COR-L47 (cell line): ENCODE measurements at places on chromosomes 6 and 20.

- DNase-seq: peak; percentile 24
These were observed 118.1 kb downstream of the VEGFA start for GRCh38 chr6:43887906-43888683.

DNA sequence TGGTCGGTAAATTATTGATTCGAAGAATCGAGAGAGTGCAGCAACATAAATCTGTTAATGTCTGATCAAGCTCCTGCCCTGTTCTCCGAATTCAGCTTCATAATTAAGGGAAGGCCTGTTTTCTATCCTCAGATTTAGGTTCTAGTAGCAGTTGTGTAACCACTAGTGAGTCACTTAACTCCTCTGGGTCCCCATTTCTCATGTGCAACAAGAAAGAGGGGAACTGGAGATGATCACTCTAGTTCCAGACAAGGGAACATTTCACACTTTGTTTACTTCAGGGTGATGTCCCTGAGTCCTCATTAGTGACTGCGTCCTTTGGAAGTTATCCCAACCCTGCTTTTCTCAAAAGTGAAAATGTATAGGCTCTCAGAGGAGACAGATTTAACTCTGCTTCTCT, 68.1 kb upstream of the RNF146 start:
- DNase-seq: no peak

DNA sequence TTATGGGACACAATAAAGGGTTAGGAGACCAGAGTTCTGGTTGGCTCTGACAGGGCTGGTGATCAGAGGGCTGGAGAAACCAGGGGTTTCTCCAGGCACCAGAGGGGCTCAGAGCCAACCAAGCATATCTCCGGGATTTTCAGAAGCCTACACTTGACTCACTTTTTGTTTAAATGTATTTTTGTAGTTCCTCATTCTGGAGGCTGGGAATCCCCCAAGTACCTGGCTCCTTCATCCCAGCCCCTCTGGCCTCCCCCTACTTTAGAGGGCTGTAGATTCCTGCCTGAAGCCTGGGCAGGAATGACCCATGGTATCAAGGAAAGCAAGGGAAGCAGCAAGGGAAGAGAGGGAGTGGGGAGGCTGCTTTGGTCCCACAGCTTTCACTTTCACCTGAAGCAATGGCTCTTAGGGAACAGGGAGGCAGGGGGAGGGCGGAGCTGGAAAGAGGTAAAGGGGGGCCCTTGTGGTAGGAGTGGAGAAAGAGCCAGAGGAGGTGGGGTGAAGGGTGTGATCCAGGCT, 973 bp downstream of the CD40 start:
- DNase-seq: no peak

GRCh38 chr20:9179193-9179802, 110.4 kb downstream of the PLCB4 start:
- DNase-seq: no peak

GRCh38 chr6:81708113-81708699, 44.3 kb downstream of the TENT5A start:
- no peak for DNase-seq

GRCh38 chr20:50009521-50010454, 27.0 kb downstream of the SNAI1 start:
- DNase-seq: no peak

DNA sequence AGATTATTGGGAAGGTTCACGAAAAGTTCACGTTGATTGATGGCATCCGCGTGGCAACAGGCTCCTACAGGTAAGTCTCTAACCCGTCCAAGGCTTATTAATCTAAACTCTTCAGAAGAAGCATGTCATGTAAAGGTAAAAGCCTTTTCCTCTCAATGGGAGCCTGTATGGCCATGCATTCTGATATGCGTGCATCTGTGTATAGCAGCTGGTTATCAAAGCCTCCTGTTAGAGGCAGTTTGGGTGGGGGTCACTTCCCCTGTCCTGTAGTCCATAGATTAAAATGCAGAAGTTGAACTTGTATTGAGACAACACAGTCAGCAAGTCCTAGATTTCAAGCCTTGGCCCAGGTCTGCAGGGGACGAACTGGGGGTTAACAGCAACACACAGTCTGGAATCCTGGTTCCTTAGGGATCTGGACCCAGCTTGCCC, 14.2 kb upstream of the DHX35 start:
- DNase-seq: no peak

- no peak for DNase-seq
These were observed 15.5 kb downstream of the PPIL6 start for GRCh38 chr6:109424946-109425345.

- DNase-seq: no peak
These were observed 432.7 kb upstream of the ARID1B start for GRCh38 chr6:156344491-156344890.

DNA sequence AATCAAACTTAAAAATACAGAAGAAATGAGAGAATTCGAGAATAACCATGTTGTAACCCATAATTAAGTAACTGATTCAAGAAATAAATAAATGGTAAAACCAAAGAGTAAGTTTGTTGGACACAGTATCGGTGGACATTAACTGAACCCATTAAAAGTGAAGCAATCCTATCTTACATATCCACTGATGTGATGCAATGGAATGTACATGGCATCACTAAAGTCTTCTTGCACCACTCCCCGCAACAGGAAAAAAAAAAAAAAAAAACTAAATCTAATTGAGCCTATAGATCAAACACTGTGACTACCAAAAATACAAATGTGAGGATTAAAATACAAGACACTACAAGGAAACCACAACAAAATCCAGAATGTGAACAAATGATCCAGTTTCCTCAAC, 7.9 kb downstream of the SNX14 start:
- DNase-seq: no peak

DNA sequence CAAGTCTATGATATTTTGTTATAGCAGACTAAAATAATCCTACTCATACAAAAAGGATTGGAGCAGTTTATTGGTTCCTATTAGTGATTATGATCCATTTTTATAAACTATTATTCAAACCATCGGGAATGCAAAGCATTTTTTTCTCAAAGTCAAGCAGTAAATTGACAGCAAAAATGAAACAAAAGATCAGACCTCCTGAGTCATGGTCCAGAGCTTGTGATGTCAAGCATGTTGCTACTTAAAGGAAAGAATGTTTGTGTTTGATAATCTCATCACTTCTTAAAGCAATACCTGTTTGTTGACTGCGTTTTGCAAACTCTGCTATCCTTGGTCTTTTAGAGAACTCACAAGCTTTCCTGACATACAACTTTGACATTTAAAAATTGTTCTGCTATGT, 204.4 kb downstream of the SAMD5 start:
- DNase-seq: no peak

DNA sequence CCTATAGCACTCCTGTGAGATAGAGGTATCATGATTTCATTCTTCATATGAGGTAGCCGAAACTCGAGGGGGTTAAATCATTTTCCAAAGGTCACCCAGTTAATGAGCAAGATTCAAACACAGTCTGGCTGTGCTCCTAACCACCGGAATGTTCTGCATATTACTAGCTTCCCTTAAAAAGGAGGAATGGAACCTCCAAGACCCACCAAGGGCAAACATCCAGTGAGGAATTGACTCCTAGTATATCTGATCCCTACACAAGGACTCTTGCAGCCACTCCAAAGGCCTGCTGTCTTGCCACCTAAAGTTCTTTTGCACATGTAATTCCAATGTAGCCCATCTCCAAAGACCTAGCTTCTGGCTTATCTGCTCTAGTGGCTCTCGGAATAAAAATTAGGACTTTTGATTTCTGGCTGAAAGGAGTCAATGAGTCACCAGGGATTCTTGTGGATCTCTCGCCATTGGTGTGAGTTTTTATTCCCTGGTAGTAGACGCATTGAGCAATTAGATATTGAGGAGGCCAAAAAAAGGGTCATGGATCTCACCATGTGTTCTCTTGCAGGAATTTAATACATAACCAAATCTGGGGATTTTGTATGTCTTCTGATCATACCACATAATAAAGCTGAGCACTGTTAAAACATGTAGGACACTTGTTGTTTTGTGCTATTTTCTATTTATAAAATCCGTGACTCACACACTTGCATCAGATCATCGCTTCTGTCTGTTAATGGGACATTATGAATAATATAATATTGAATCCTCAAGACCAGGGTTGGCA, 9.1 kb downstream of the BCAS1 start:
- DNase-seq: no peak

DNA sequence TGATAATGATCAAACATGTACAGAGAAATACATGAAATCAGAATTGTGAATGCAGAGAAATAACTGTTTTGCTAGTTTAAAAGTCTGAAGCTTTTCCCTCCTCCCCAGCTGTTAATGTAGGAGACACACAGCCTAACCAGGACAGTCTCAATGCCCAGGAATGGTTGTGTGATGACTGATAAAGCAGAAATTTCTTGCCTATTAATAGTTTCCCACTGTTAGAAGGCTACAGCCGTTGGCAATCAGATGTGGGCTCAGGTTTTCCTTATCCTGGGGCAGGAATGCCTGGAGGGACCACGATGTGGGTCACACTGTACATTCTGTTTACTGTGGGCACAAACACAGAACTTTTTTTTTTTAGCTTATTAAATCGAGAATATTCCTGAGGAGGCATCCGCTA, 1.9 kb downstream of the PPP1R3D start:
- DNase-seq: no peak

- DNase-seq: no peak
These were observed 51.8 kb downstream of the CYB5R4 start for GRCh38 chr6:83911278-83911677.

DNA sequence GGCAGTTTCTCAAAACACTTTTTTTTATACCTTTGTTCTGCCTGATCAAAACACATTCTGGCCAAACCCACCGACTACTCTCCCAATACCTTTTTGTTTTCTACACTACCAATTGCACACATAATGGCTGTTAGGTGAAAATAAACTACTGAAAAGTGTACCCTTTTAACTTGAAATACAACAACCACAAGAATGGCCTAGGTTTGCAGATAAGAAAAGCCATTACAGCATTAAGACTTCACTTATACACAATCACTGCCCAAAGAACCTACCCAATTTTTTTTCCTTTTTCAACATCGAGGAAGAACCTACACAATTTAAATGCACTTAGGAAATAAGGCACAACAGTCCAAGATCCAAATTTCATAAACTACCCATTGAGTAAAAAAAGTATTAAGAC, 1.8 kb downstream of the SEC63 start:
- no peak for DNase-seq

DNA sequence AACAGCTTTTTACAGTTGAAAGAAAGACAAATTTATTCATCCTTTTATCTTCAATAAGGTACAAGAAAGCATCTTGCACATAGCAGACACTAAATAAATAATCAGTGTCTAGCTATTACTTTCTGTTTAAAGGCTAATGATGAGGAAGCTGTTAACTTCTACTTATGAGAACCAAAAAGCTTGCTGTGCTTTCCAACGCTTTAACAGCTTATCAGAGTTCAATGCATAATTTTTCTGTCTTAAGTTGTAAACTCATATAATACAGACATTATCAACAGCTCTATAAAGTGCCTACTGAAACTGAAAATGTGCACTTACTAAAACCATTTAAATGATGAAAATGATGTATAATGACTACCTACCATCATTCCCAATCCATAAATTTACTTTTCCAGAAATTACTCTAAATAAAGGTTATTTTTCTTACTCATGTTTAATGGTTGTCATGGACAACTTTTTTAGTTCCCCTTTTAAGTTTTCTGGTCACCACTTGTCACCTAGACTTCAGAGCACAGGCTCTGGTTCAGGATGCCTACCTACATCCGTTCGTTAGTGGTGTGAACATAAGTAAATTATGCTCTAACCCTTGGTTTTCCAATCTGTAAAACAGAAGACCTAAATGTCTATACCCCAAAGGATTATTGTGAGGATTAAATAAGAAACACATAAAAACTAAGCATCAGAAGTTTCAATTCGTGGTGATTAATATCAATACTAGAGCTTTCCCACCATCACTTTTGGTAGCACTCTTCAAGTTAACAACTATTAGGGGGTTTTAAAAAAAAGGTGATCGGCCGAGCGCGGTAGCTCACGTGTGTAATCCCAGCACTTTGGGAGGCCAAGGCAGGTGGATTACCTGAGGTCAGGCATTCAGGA, 8.0 kb downstream of the PNISR start:
- no peak for DNase-seq

DNA sequence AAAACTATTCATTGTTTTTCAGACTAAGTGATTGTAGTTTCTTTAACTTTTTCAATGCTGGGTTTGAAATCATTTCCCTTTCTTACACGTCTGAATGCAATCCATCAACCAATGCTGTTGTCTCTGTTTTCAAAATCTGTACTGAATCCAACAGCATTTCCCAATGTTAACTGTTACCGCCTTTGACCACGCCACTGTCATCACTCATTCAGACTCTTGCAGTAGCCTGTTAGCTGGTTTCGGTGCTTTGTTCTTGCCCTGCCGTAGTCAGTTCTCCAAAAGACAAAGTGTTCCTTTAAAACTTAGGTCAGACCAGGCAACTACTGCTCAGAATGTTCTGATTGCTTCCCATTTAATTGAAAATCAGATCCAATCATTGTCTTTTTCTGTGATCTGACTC, 131.3 kb downstream of the PLCB4 start:
- no peak for DNase-seq

DNA sequence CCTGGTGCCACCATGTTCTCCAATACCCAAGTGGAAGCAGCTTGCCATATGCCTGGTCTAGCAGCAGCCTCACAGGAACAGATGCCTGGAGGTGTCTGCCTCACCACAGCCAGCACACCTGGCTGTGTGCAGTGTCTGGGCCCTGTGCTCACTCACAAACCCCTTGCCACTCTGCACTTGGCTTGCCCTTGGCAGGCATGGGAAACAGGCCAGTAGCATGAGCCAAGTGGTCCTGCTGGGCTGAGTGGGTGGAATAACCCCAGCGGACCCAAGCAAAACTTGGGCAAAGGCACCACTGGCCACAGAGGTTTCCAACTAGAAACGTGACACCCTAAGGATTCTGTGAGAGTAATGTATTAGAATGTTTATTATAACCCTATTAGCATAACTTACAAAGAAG, 600.5 kb upstream of the GJE1 start:
- no peak for DNase-seq

DNA sequence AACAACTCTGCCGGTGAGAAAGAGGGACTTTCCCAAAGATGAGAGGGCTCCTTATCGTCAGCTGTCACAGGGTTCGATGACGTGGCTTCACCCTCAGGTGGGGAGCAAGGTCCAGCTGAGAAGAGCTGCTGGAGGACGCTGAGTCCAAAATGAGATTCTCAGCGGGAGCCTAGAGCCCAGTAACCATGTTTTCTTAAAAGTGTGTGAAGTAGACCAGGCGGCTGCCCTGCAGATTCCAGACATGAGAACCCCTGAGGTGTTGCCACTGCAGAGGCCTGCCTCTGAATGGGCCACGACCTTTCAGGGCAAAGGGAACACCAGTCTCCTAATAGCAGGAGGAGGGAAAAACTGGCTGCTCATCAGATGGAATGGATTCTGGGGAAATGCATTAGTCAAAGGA, 375.1 kb downstream of the BTBD9 start:
- DNase-seq: no peak

GRCh38 chr6:21396313-21396712, 197.2 kb upstream of the SOX4 start:
- DNase-seq: no peak

GRCh38 chr20:57048027-57048869, 218.2 kb downstream of the BMP7 start:
- DNase-seq: no peak

- DNase-seq: no peak
These were observed 17.4 kb upstream of the CSE1L start for GRCh38 chr20:49028684-49029083.

- no peak for DNase-seq
These were observed 530 bp upstream of the NEDD9 start for GRCh38 chr6:11232770-11233626.

GRCh38 chr6:130680116-130680515, 147.1 kb upstream of the SMLR1 start:
- DNase-seq: no peak

- DNase-seq: no peak
These were observed 50.3 kb downstream of the DZANK1 start for GRCh38 chr20:18416486-18416885.
